Naive thymus-derived CD8-positive, alpha-beta T cell (primary cell): ENCODE measurements at places on chromosomes 5 and 9. TPM values are rescaled to one million over a fixed set of nuclear protein-coding genes. Genes with fewer than 3 reads are reported as not detected.

GRCh38 chr5:172454358-172455086 is at the start of gene SH3PXD2B:
TSS of gene SH3PXD2B (minus strand) at chr5:172454525. CDS start at chr5:172454352, 173 bp downstream.
- H3K27me3 ChIP-seq, result peaks cover 15% of the 10 kb centered on the region
- H3K4me1 ChIP-seq, result peaks cover 12% of the 10 kb centered on the region
- DNase-seq, result peak; percentile 39
- H3K4me3 ChIP-seq, result peak within 1 kb of the TSS; percentile 86

DNA sequence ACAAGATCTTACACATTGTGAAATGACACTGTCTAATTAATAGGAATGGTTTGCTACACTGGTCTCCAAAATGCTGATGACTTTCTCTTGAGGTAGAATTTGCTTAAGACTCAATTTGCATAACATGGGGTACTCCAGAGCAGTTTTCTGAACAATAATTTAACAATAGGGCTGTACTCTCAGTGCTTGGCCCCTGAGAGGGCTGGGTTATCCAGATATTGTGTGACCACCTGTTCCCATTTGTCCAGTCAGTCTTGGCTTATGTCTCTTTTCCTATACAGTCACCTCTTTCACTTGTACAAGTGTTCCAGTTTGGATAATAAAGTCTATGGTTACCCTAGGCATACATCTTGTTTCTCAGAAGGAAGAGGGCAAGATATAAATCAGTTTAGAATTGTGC is 17.9 kb downstream of the ZSWIM6 start:
- DNase-seq, result no peak
- H3K27me3 ChIP-seq, result no peaks in the 10 kb centered on the region
- H3K27ac ChIP-seq, result no peak overlapping the region
- peaks cover 26% of the 10 kb centered on the region for H3K4me1 ChIP-seq

DNA sequence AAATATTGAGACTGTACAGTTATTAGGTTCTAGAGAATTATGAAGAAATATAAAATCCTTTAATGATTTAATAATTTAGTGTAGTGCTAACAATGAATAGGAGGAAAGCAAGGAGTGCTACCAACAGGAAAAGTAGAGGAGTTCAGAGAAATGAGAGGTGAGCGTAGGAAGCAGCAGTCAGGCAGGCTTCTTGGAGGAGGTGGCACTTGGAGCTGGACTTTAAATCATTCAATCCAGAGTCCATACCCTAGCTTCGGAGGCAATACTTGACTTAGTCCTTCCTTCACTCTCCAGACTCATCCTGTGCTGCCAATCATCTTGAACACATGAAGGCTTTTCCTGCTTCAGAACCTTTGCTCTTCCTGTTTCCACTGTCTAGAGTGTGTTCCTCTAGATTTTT is 254.3 kb downstream of the GRIA1 start:
- DNase-seq, result no peak
- H3K4me1 ChIP-seq, result no peaks in the 10 kb centered on the region
- no peaks in the 10 kb centered on the region for H3K36me3 ChIP-seq
- H3K27me3 ChIP-seq, result peaks cover 26% of the 10 kb centered on the region

- DNase-seq, result no peak
- H3K27me3 ChIP-seq, result no peaks in the 10 kb centered on the region
- H3K4me1 ChIP-seq, result peaks cover 54% of the 10 kb centered on the region
- no peaks in the 10 kb centered on the region for H3K36me3 ChIP-seq
- H3K4me3 ChIP-seq, result no peak overlapping the region
- no peak overlapping the region for H3K27ac ChIP-seq
Observed at GRCh38 chr9:113403646-113404045, 2.6 kb upstream of the ALAD start.

GRCh38 chr5:2773327-2773726 is 21.9 kb upstream of the IRX2 start:
- no peak for DNase-seq
- H3K4me1 ChIP-seq, result no peaks in the 10 kb centered on the region
- H3K27ac ChIP-seq, result no peak overlapping the region
- no peak overlapping the region for H3K4me3 ChIP-seq

- no peaks in the 10 kb centered on the region for H3K27me3 ChIP-seq
- H3K4me1 ChIP-seq, result peaks cover 31% of the 10 kb centered on the region
- H3K36me3 ChIP-seq, result peaks cover 27% of the 10 kb centered on the region
- peak overlapping the region; percentile 99 for H3K4me3 ChIP-seq
Observed at GRCh38 chr9:127979333-127980059, 1.3 kb downstream of the EEIG1 start.

- H3K4me1 ChIP-seq, result peaks cover 6% of the 10 kb centered on the region
- DNase-seq, result no peak
- no peaks in the 10 kb centered on the region for H3K36me3 ChIP-seq
- H3K27ac ChIP-seq, result no peak overlapping the region
- H3K4me3 ChIP-seq, result no peak overlapping the region
Observed at GRCh38 chr9:109143881-109144562, 23.0 kb downstream of the FRRS1L start.

- DNase-seq, result no peak
- H3K4me3 ChIP-seq, result no peak overlapping the region
- peaks cover 5% of the 10 kb centered on the region for H3K27me3 ChIP-seq
Observed at GRCh38 chr9:115264313-115264712, 146.4 kb upstream of the TNC start.

- peaks cover 6% of the 10 kb centered on the region for H3K36me3 ChIP-seq
- no peak for DNase-seq
- no peak overlapping the region for H3K27ac ChIP-seq
- peaks cover 38% of the 10 kb centered on the region for H3K4me1 ChIP-seq
- no peaks in the 10 kb centered on the region for H3K27me3 ChIP-seq
- H3K4me3 ChIP-seq, result no peak overlapping the region
Observed at GRCh38 chr9:126440940-126441339, 114.3 kb downstream of the MVB12B start.

- DNase-seq, result peak; percentile 92
- no peaks in the 10 kb centered on the region for H3K27me3 ChIP-seq
Observed at GRCh38 chr5:10761185-10761932, at the start of gene DAP. TSS of gene DAP (minus strand) at chr5:10761234. CDS start at chr5:10761068, 166 bp downstream.

DNA sequence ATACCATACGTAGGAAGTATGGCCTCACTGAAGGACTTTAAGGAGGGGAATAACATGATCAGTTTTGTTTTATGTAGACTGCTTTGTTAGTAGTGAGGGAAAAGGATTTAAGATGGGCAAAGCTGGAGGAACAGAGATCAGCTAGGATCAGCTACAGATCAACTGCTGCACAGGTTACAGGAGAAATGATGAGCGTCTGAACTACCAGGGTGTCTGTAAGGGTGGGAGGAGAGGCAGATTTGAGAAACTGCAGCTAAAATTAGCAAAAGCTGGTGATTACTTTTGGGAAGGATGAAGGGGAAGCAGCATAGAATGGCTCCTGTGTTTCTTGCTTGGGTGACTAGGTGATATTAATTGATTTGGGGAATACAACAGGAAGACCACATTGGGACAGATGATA is 39.3 kb downstream of the VCP start:
- peaks cover 11% of the 10 kb centered on the region for H3K4me1 ChIP-seq
- peaks cover 2% of the 10 kb centered on the region for H3K36me3 ChIP-seq
- no peak for DNase-seq

GRCh38 chr5:180423598-180423997 is 70.5 kb upstream of the GFPT2 start:
- peak overlapping the region; percentile 0 for H3K27ac ChIP-seq
- H3K4me1 ChIP-seq, result no peaks in the 10 kb centered on the region
- H3K4me3 ChIP-seq, result no peak overlapping the region
- no peak for DNase-seq
- H3K27me3 ChIP-seq, result no peaks in the 10 kb centered on the region
- no peaks in the 10 kb centered on the region for H3K36me3 ChIP-seq

GRCh38 chr5:10567781-10568321 is 4.0 kb downstream of the ANKRD33B start:
- H3K27ac ChIP-seq, result no peak overlapping the region
- DNase-seq, result no peak
- no peaks in the 10 kb centered on the region for H3K36me3 ChIP-seq
- H3K27me3 ChIP-seq, result peaks cover 4% of the 10 kb centered on the region
- H3K4me3 ChIP-seq, result no peak overlapping the region
- peaks cover 10% of the 10 kb centered on the region for H3K4me1 ChIP-seq

GRCh38 chr5:9512457-9512856 is 33.4 kb downstream of the SEMA5A start:
- H3K4me1 ChIP-seq, result no peaks in the 10 kb centered on the region
- H3K27ac ChIP-seq, result no peak overlapping the region
- no peak for DNase-seq
- H3K27me3 ChIP-seq, result no peaks in the 10 kb centered on the region

DNA sequence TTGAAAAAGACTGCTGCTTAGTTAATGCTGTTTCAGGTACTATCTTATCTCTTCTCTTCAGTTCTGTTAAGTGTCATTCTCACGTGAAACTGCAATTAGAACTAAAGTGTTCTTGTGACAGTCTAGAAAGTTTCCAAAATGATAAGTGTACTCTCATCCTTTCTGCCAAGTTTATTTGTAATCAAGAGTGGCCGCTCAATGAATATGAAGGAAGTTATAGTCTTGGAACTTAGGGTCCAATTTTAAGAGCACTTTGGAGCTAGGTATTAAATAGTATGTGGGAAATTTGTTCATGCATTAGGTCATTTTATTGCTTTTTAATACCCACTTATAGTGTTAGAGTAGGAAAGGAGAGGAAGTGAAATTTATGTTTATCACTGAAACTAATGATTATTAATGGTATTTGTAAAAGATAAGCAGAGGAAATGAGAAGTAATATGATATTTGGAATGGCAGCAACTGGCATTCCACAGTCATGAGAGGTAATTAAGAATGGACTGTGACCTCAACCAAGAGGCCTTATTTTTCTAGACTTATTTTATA is 20.4 kb downstream of the XRCC4 start:
- H3K27me3 ChIP-seq, result no peaks in the 10 kb centered on the region
- peaks cover 18% of the 10 kb centered on the region for H3K36me3 ChIP-seq
- no peak for DNase-seq

DNA sequence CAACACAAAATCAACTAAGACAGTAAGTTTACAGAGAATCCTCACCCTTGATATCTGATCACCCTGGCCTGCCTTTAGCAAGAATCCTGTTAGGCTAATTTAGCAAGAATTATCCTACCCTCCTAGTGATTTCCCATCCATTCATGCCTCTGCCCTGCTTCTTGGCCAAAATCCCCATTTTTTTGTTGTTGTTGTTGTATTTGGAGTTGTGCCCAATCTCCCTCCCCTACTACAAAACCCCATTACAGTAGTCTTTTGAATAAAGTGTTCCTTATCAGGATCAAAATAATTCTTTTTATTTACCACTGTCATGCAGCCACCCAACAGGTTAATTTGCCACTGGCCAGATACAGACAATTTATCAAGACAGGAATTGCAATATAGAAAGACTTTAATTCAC is 58.5 kb upstream of the CLINT1 start:
- H3K36me3 ChIP-seq, result no peaks in the 10 kb centered on the region
- peak overlapping the region; percentile 26 for H3K27ac ChIP-seq
- DNase-seq, result no peak
- H3K4me1 ChIP-seq, result peaks cover 12% of the 10 kb centered on the region
- no peak overlapping the region for H3K4me3 ChIP-seq

- H3K4me1 ChIP-seq, result no peaks in the 10 kb centered on the region
- H3K4me3 ChIP-seq, result no peak overlapping the region
- no peak for DNase-seq
- H3K36me3 ChIP-seq, result peaks cover 29% of the 10 kb centered on the region
- no peaks in the 10 kb centered on the region for H3K27me3 ChIP-seq
Observed at GRCh38 chr9:104885818-104886709, 41.9 kb downstream of the ABCA1 start.

GRCh38 chr5:107580889-107581820 is 89.6 kb downstream of the EFNA5 start:
- no peaks in the 10 kb centered on the region for H3K36me3 ChIP-seq
- no peaks in the 10 kb centered on the region for H3K27me3 ChIP-seq
- DNase-seq, result no peak
- H3K4me1 ChIP-seq, result no peaks in the 10 kb centered on the region
- no peak overlapping the region for H3K4me3 ChIP-seq
- no peak overlapping the region for H3K27ac ChIP-seq

IFNE gene
- total RNA-seq, result 0.44 TPM

PHF24 gene
- not detected for total RNA-seq

NOL8 gene
- 105 TPM for total RNA-seq
